ENCODE measurements at places on chromosomes 12 and 14. TPM values are rescaled to one million over a fixed set of nuclear protein-coding genes. Genes with fewer than 3 reads are reported as not detected.

- no peaks in the 10 kb centered on the region for H3K36me3 ChIP-seq
- DNase-seq = no peak
- H3K4me1 ChIP-seq = peaks cover 3% of the 10 kb centered on the region
Measured at GRCh38 chr12:91542666-91543065, 360.0 kb upstream of the DCN start.

DNA sequence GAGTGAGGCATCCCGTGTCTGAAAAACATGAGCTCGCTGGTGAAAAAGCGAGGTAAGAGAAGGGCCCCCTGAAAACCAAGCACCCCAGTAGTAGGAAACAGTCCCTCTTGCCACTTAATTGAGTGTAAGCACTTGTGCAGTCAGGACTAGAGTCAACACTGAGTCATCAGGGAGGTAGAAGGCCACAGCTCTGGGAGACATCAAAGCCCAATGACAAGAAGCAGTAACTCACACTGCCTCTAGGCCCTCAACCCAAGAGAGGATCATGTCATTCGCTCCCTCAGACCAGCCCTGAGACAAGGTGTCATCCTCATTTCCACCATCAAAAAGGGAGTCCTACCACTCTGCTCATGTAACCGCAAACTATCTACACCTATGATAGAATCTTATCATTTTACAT is 17.8 kb downstream of the POMT2 start:
- peaks cover 24% of the 10 kb centered on the region for H3K4me1 ChIP-seq
- no peak for DNase-seq
- H3K4me3 ChIP-seq = no peak overlapping the region
- peaks cover 2% of the 10 kb centered on the region for H3K27me3 ChIP-seq

GRCh38 chr12:131836714-131837397 is 8.7 kb downstream of the MMP17 start:
- peaks cover 7% of the 10 kb centered on the region for H3K27me3 ChIP-seq
- H3K36me3 ChIP-seq = no peaks in the 10 kb centered on the region
- H3K4me1 ChIP-seq = peaks cover 5% of the 10 kb centered on the region
- no peak overlapping the region for H3K27ac ChIP-seq

DNA sequence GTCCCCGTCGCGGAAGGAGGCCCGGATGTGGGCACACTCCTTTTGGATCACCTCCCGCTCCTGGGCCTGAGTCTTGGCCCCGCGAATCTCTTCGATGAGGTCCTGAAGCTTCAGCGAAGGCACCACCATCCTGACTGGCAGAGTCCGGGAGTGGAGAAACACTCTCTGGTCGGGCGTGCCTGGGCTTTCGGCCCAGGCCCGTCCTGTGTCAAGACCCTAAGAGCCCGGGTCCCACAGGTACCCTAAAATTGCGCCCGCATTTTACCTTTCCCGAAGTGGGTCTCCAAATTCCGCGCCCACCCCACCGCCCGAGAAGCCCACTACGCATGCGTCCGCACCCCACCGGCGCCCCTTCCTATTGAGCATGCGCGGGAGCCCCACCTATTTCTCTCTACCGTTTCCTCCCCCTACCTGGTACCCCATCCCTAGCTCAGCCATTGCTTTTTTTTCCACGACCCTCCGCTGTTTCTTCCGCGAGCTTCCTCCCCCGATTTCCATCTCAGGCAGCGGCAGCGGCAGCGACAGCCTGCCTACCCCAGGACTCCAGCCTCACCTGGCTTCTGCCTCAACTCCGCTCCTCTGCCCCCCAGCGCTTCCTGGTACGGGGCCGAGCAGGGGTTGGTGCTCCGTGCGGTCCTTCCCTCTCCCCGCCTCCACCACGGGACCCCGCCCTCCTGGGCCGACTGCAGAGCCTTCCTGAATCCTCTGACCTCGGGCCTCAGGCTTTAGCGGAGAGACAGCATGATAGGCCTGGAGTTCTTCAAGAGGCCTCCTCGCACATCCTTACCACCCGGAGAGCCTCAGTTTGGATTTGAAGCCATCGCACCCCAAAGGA is at the start of gene AP1G2:
AP1G2 (minus strand) TSS at position 606 of the 835 bp plus-strand sequence; CDS start at position 129, 477 bp downstream.
- DNase-seq = peak; percentile 84
- peak within 1 kb of the TSS; percentile 62 for H3K27ac ChIP-seq
- H3K4me3 ChIP-seq = peak within 1 kb of the TSS; percentile 97

DNA sequence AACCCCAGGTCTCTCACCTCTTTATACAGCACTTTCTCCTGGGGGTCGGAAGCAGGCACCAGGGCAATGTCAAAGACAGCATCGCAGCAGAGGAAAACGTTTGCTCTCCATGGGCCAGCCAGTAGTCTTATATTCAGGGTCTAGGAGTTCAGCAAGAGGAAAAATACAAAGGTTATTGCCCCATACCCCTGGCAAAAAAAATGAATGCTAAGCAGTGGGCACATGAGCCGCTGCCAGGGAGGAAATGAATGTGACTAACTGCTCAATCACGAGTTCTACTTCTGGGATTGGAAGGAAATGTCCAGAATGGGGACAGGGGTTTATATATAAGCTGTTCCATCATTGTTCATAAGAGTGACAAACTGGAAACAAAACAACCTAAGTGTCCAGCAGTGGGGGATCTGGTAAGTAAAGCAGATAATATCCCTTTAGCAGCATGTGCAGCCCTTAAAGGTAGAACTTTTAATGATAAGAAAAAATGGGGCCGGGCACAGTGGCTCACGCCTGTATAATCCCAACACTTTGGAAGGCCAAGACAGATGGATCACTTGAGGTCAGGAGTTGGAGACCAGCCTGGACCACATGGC is 53.8 kb downstream of the PHETA1 start:
- H3K4me3 ChIP-seq = no peak overlapping the region
- no peak for DNase-seq
- H3K27ac ChIP-seq = no peak overlapping the region
- no peaks in the 10 kb centered on the region for H3K36me3 ChIP-seq
- peaks cover 2% of the 10 kb centered on the region for H3K4me1 ChIP-seq
- H3K27me3 ChIP-seq = peaks cover 7% of the 10 kb centered on the region

DNA sequence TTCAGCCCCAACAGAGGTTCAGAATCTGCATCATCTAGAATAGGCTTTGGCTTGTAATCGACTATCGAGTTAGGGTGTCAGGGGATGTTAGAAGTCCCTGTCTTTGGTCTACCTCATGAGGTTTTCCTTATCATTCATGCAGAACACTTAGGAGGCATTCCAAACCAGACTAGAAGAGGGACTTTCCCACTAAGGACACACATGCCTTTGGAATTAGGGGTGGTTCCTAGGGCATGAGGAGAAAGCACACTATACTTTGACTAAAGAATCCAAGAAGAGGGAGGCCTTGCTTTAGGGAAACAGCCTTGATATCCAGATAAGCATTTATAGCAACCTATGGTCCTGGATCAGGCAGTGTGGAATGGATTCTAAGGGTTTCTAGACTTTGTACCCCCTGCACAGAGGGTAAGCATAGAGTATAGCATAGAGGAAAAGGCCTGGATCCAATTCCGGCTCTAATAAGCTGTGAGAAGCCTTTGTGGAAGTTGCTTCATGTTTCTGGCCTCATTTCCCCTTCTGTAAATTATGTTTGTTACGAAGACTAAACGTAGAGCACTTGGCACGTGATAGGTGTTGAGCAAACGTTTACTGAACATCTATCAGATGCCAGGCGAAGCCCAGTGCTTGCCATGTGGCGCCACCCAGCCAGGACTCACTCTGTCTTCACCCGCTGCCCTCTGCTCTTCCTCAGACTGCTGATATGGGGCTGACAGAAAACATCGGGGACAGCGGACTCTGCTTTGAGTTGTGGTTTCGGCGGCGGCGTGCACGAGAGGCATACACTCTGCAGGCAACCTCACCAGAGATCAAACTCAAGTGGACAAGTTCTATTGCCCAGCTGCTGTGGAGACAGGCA is 13.2 kb downstream of the ZNF219 start:
- no peak for DNase-seq
- peaks cover 9% of the 10 kb centered on the region for H3K27me3 ChIP-seq
- H3K4me1 ChIP-seq = peaks cover 19% of the 10 kb centered on the region
- no peak overlapping the region for H3K27ac ChIP-seq
- no peak overlapping the region for H3K4me3 ChIP-seq

DNA sequence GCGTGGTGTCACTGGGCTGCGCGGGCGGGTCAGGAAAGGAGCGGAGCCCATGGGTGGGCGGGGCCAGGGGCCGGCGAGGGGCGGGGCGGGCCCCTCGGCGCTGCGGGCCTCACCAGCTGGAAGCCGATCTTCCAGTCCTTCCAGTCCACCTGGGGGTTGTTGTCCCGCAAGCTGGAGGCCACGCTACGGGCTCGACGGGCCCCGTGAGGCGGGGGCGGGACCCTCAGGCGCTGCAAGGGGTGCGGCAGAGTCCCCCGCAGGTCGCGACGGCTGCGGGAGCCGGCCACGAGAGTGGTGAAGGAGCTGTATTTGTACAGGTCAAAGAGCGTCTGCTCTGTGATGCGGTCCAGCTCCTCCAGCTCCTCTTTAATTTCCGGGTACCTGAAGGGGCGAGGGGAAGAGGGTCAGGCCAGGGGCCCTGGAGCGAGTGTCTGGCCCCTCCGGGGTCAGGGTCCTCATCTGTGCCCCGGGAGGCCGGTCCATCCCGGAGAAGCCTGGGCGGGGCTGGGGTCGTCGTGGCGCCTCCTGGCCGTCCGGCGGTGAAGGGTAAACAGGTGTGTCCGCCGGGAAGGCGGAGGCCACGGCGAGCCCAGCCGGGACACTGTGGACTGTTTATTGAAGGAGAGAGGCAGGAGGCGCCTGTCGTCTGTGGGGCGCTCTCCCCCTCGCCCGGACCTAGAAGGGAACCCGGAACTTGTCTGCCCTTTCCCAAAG is 11.9 kb downstream of the SCNN1A start:
- no peaks in the 10 kb centered on the region for H3K27me3 ChIP-seq
- no peak overlapping the region for H3K27ac ChIP-seq
- H3K36me3 ChIP-seq = no peaks in the 10 kb centered on the region
- no peak for DNase-seq
- no peak overlapping the region for H3K4me3 ChIP-seq
- no peaks in the 10 kb centered on the region for H3K4me1 ChIP-seq

Gene LRIG3
- total RNA-seq = 6.9 TPM

GRCh38 chr12:1369460-1369859 is 224.9 kb downstream of the FBXL14 start:
- H3K27me3 ChIP-seq = peaks cover 5% of the 10 kb centered on the region
- DNase-seq = no peak
- peaks cover 19% of the 10 kb centered on the region for H3K4me1 ChIP-seq
- H3K4me3 ChIP-seq = no peak overlapping the region
- no peak overlapping the region for H3K27ac ChIP-seq
- no peaks in the 10 kb centered on the region for H3K36me3 ChIP-seq

Gene POU6F1
- total RNA-seq = 6.0 TPM

- DNase-seq = no peak
- no peaks in the 10 kb centered on the region for H3K36me3 ChIP-seq
- H3K4me1 ChIP-seq = peaks cover 16% of the 10 kb centered on the region
- peak overlapping the region; percentile 55 for H3K27ac ChIP-seq
Measured at GRCh38 chr12:52010692-52011601, 4.2 kb downstream of the TAMALIN start.

- no peaks in the 10 kb centered on the region for H3K27me3 ChIP-seq
- no peak overlapping the region for H3K27ac ChIP-seq
- peaks cover 4% of the 10 kb centered on the region for H3K4me1 ChIP-seq
- H3K36me3 ChIP-seq = no peaks in the 10 kb centered on the region
Measured at GRCh38 chr14:97976861-97977260, 1179.7 kb downstream of the VRK1 start.

Gene NOPCHAP1
- total RNA-seq = 19.3 TPM

Gene PZP
- not detected for total RNA-seq

- H3K4me3 ChIP-seq = no peak overlapping the region
- peaks cover 1% of the 10 kb centered on the region for H3K27me3 ChIP-seq
- H3K36me3 ChIP-seq = no peaks in the 10 kb centered on the region
- no peak for DNase-seq
Measured at GRCh38 chr14:40098468-40098867, 666.2 kb upstream of the FBXO33 start.

DNA sequence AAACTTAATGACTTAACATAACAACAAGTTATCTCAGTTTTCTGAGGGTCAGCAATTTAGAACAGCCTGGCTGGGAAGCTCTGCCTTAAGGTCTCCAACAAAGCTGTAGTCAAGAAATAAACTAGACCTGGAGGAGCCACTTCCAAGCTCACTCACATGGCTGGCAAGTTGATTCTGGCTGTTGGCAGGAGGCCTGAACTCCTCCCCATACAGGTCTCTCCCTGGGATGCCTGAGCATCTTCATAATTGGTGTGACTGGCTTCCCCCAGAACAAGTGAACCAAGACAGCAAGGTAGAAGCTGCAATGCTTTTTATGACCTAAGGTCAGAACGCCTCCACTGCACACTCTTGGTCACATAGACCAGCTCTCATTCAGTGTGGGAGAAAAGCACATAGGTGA is 128.3 kb downstream of the SAMD4A start:
- no peak overlapping the region for H3K4me3 ChIP-seq
- H3K36me3 ChIP-seq = peaks cover 10% of the 10 kb centered on the region
- DNase-seq = no peak
- H3K27me3 ChIP-seq = peaks cover 2% of the 10 kb centered on the region
- peaks cover 3% of the 10 kb centered on the region for H3K4me1 ChIP-seq

DNA sequence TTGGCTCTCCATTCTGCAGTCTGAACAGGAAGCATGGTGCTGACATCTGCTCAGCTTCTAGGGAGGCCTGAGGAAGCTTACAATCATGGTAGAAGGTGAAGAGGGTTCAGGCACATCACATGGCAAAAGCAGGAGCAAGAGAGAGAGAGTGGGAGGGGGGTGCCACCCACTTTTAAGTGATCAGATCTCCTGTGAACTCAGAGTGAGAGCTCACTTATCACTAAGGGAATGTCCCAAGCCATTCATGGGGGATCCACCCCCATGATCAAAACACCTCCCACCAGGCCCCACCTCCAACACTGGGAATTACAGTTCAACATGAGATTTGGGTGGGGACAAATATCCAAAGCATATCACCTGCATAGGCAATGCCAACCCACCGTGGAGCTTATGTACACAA is 9.8 kb upstream of the GNG2 start:
- no peaks in the 10 kb centered on the region for H3K27me3 ChIP-seq
- H3K36me3 ChIP-seq = no peaks in the 10 kb centered on the region
- peaks cover 13% of the 10 kb centered on the region for H3K4me1 ChIP-seq
- H3K4me3 ChIP-seq = no peak overlapping the region
- no peak for DNase-seq
- H3K27ac ChIP-seq = no peak overlapping the region

DNA sequence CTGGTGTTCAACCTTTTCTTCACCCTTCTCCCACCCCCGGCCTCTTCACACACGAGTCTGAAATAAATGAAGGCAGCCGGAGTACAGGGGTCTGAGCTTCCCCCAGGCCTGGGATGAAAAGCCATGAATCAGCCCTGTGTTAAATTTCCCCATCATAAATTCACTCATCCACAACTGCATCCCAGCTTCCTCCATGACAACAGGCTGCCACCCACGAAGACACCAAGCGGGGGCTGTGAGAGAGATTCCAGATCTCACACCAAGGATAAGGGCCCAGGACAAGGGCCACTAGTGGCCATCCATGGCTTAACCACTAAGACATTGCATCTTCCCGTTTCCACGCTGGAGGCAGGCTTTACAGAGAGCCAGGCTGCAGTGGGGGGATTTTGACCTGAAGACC is 93.9 kb upstream of the NCOR2 start:
- H3K36me3 ChIP-seq = no peaks in the 10 kb centered on the region
- DNase-seq = no peak
- no peak overlapping the region for H3K4me3 ChIP-seq
- peak overlapping the region; percentile 65 for H3K27ac ChIP-seq
- H3K4me1 ChIP-seq = peaks cover 23% of the 10 kb centered on the region

GRCh38 chr12:23831739-23832138 is 117.7 kb downstream of the SOX5 start:
- DNase-seq = no peak
- H3K36me3 ChIP-seq = no peaks in the 10 kb centered on the region
